ENCODE measurements at places on chromosomes 2 and 18.

DNA sequence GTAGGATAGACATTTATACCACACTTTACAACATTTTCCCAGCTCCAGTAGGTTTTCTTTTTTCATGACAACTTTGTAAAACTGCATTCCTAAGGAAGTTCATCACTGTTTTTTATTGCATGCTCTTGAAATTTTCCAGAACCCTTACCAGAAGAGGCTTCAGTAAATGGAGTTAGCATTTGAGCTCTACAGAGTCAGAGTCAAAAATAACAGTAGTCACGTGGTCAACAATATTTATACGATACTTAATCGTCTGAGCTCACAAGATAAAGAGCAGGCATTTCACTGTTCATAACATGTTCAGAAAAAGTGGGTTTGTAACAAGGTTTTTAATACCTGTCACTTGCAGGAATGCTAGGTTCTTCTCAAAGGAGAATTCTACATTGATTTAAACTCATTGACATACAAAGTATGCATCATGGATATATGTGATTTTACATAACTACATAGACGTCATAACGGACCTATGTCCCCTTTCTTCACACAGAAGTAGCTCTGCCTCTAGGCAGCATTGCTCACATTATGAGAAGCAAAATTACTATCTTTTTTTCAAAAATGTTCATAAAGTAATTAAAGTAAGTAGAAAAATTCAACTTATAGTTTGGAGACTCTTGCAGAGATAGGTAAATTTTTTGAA lies 187.0 kb upstream of the COL3A1 start:
- no peak for DNase-seq

- DNase-seq: peak; percentile 77
Measured at GRCh38 chr2:177547122-177547521, 154.5 kb downstream of the AGPS start.

- DNase-seq: no peak
Measured at GRCh38 chr18:13499803-13500202, 226.6 kb downstream of the FAM210A start.

DNA sequence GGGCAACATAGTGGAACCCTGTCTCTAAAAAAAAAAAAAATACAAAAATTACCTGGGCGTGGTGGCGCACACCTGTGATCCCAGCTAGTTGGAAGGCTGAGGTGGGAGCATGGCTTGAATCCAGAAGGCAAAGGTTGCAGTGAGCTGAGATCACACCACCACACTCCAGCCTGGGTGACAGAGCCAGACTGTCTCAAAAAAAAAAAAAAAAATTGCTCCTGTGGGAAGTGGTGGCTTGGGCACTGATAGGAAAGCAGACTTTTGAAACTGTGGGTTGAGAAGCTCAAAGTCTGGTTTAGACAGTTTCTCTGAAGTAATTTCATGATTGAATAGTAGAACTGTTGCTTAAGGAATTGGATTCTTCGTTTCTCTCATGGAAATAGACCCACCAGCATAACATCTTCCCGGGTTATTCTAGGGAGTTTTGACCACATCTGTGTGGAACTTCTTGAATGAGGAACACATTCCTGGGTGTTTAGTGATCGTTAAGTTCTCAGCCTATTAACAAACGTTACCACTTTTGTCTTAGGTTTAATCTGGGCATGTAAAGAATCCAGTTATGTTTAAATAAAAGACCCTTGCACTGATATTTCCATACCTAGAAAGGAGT lies 33.5 kb downstream of the GRHL1 start:
- DNase-seq: no peak

DNA sequence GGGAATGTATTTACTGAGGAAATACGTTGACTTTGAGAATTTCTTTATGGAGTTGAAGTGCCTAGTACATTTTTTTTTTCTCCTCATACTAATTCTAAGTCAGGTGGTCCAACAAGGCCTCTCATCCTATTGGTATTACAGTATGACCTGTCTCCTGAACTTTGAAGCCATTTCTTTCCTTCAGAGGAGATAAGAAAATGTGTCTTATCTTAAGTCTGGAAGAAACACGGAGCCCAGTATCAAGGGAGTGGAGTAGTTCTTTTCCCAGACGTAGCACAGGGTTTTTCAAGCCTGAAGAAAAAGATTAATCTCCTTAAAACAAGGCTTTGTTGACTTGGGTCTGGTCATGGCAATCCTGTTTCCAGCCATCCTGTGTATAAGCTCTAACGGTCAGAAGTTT lies 11.6 kb upstream of the CPS1 start:
- no peak for DNase-seq

DNA sequence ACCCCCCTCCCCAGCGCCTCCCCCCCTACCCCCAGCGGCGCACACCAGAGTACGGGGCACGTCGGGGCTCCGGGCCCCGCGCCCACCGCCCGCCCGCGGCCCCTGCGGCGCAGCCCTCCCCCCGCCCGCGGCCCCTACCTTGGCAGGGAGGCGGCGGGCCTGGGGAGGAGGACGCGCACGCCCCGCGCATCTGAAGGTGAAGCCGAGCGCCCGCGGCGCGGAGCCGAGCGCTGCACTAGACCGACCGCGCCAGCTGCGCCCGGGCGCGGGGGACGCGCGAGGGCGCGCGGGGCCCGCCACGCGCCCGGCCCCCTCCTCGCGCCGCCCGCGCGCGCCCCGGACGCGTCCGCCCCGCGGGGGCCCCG lies at the start of gene ZNF516:
TSS of gene ZNF516 (minus strand) at position 237 of the 365 bp plus-strand sequence. CDS start 52,188 bp downstream, outside the sequence.
- DNase-seq: no peak

GRCh38 chr2:178195390-178196166 lies 1.3 kb downstream of the OSBPL6 start:
- no peak for DNase-seq

- DNase-seq: no peak
Measured at GRCh38 chr2:156818944-156819343, 382.8 kb downstream of the GPD2 start.

- DNase-seq: no peak
Measured at GRCh38 chr2:221501210-221501882, 70.8 kb downstream of the EPHA4 start.

GRCh38 chr2:80499095-80499494 lies 194.5 kb upstream of the LRRTM1 start:
- DNase-seq: no peak

Measured in activated CD4-positive, alpha-beta T cell treated with anti-CD3 and anti-CD28 coated beads, Interleukin-2, amount 50 U/mL, for 16 hours (primary cell).